Transverse colon (tissue), 4 donors: ENCODE measurements at places on chromosomes 6 and 20. TPM values are rescaled to one million over a fixed set of nuclear protein-coding genes. Genes with fewer than 3 reads are reported as not detected.

DNA sequence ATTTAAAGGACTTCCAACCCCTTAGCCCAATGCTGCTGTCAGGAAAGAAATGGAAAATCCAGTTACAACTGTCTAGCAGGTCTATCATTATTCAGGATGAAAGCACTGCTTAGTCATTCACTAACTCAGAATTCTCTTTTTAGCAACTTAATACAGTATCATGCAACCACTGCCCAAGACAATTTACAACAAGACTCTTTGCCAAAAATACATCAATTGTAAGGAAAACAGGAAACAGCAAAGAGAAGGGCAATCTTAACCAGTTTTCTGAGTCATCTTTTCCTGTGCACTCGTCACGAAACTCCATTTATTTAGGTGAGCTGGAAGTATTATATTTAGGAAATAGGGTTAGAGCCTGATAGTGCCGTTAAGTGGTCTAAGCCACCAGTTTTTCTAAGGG, 1197.7 kb upstream of the CITED2 start:
- no peak overlapping the region for H3K27ac ChIP-seq
- DNase-seq: no peak
- H3K4me3 ChIP-seq: no peak overlapping the region

DNA sequence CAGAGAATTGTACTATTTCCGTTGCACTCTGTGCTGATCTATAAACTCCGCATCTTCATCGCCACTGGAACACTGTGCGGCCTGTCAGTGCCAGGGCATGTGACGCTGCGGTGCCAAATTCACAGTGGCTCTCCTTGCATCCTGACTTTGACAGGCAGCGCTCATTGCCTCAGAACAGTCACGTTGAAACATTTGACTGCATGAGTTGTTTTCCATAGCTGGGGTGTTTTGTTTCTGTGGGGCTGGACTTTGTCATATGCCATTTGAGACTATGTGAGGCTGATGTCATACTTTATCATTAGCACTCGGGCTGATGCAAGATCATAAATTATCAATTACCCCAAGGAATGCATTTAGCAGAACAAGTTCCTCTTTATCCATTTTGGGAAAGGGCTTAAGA, 32.7 kb downstream of the CFAP61 start:
- H3K4me1 ChIP-seq: no peaks in the 10 kb centered on the region
- DNase-seq: no peak
- H3K27ac ChIP-seq: no peak overlapping the region
- no peak overlapping the region for H3K4me3 ChIP-seq
- H3K36me3 ChIP-seq: no peaks in the 10 kb centered on the region
- H3K27me3 ChIP-seq: no peaks in the 10 kb centered on the region

GRCh38 chr6:16238963-16239797, 793 bp downstream of the GMPR start:
- H3K4me3 ChIP-seq: peak overlapping the region; percentile 57
- no peaks in the 10 kb centered on the region for H3K27me3 ChIP-seq
- no peaks in the 10 kb centered on the region for H3K36me3 ChIP-seq
- H3K27ac ChIP-seq: peak overlapping the region; percentile 81

CPNE5 gene
- total RNA-seq: 8.3 TPM

DNA sequence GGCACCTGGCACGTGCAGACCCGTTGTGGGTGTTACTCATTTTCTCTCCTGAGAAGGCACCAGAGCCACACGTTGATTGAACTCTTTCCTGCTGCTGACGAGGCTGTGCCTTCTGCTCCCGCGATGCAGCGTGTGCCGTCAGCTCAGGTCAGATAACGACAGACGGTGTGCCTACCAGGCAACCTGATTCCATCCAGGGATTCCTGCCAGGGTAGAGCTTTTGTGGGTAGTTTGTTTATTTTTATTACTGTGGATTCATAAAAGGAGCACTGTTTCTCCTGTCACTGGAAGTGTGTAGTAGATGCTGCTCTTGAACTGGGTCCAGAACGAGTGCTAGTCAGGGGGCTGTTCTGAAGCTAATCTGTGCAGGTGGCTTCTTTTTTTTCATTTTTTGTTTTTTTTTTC, 20.7 kb downstream of the PRPF6 start:
- H3K36me3 ChIP-seq: peaks cover 63% of the 10 kb centered on the region
- no peak overlapping the region for H3K27ac ChIP-seq
- no peak for DNase-seq
- H3K4me3 ChIP-seq: no peak overlapping the region
- no peaks in the 10 kb centered on the region for H3K27me3 ChIP-seq

DNA sequence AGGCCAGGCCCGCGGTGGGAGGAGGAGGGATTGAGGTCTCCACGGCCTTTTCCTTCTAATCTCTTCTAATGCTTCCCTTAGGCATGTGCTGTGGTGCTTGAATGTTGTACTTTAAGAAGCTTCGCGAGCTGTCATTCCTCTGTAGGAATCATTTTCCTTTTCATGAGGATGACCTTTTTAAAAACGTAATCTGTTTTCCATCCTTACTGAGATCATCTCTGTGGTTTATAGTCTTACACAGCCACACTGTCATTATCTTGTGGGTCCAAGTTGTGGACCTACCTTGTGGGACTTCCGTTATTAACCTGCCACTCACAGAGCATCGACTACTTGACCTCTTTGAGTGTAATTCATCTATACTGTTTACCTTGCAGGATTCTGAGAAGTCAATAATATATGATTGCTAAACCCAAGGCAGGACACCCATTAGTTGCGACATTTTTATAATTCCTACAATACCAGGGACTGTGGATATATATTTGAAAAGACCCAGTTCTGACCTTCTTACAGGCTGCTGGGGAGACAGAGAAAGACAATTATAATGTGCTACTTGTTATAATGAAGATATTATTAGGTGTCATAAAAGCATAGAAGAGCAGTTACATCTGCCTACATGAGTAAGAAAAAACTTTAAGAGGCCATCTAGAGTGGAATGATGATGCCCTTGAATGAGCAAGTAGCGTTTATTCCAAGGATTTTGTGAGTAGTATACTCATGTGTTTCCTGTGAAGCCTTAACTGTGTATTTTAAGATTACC, 842 bp downstream of the SLC25A27 start:
- no peaks in the 10 kb centered on the region for H3K36me3 ChIP-seq
- H3K4me3 ChIP-seq: peak overlapping the region; percentile 94
- no peak for DNase-seq
- no peaks in the 10 kb centered on the region for H3K27me3 ChIP-seq
- peaks cover 18% of the 10 kb centered on the region for H3K4me1 ChIP-seq

GSTA3 gene
- total RNA-seq: not detected

GRCh38 chr20:34871320-34871926, 1.2 kb downstream of the GGT7 start:
- H3K27ac ChIP-seq: no peak overlapping the region
- no peaks in the 10 kb centered on the region for H3K27me3 ChIP-seq
- H3K4me3 ChIP-seq: no peak overlapping the region
- DNase-seq: no peak

- H3K4me3 ChIP-seq: no peak overlapping the region
- H3K4me1 ChIP-seq: no peaks in the 10 kb centered on the region
- H3K36me3 ChIP-seq: no peaks in the 10 kb centered on the region
- DNase-seq: no peak
- H3K27ac ChIP-seq: no peak overlapping the region
Measured at GRCh38 chr6:151057061-151057460, 182.7 kb upstream of the AKAP12 start.

- no peak overlapping the region for H3K27ac ChIP-seq
- peaks cover 7% of the 10 kb centered on the region for H3K4me1 ChIP-seq
- H3K27me3 ChIP-seq: no peaks in the 10 kb centered on the region
- DNase-seq: no peak
Measured at GRCh38 chr6:157265635-157266034, 57.7 kb downstream of the TMEM242 start.

DNA sequence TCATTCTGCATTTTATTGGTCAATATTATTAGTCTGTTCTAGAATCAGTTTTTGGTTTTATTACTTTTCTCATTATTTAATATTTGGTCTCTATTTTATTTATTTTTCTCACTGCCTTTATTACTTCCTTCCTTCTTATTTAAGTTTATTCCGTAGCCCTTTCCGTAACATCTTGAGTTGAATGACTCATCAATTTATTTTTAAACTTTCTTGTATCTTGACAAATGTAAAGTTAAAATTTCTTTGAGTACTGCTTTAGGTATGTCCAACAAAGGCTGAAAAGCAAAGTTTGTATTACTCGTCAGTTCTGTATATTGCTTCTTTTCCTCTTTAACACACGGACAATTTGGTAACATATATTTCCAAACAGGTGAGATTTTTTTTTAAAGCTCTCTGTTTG, 192.0 kb downstream of the CD109 start:
- H3K27me3 ChIP-seq: no peaks in the 10 kb centered on the region
- no peak for DNase-seq

SLC22A23 gene
- 104 TPM for total RNA-seq
